D721Med (cell line): ENCODE measurements at places on chromosomes 2 and 18.
A peak's percentile ranks its signal among the peaks of the same experiment; 100 is the strongest.

DNA sequence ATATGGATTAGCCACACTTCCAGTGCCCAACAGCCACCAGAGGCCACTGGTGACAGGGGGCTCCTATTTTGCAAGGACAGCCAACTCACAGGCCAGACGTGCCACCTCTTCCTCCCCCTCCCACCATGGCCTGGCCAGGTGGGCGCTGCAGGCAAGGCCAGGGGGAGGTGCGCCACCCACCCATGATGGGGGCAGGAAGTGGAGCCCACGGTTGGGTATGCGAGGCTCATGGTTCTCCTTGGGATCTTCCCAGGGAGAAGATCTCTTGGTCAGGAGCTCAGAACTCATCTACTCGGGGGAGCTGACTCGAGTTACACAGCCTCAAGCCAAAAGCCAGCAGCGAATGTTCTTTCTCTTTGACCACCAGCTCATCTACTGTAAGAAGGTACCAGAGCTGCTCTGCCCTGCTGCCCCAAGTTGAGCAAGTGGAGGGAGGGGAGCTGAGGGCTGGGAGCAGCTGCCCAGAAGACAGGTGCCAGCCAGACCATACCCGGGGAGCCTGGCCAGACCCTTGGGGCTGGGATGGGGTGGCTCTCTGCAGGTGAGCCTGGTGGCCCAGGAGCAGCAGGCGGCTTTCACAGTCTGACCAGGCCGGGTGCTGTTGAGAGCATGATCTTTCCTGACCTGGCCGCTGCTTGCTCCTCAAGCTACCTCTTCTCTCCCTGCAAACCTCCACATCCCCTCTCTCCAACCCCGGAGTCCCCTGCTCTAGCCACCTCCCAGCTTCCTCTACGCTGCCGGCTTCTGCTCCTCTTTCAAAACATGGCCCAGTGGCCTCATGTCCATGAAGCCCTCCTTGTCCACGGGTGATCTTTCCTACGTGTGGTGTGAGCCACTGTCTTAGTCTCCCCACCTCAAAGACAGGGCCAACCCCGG is 49.8 kb downstream of the FAM168B start:
- DNase-seq, result no peak

DNA sequence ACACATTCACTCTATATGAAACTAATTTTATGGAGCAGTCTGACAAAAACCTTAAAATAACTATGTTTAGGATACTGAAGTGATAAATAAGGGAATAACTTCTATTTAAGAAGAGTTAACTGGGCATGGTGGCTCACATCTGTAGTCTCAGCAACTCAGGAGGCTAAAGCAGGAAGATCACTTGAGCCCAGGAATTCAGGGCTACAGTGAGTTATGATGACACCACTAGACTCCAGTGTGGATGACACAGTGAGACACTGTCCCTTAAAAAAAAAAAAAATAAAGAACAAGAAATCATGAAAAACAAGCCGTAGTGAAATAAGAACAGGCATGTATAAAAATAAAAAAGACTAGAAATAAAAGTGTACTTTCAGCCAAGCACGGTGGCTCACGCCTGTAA is 82.0 kb downstream of the THADA start:
- no peak for DNase-seq

GRCh38 chr2:217856871-217857270 is 145.9 kb downstream of the TNS1 start:
- no peak for DNase-seq

GRCh38 chr2:30527411-30527810 is 80.4 kb downstream of the LCLAT1 start:
- DNase-seq, result no peak

- DNase-seq, result peak; percentile 36
Observed at GRCh38 chr18:80200171-80200931, 47.0 kb downstream of the PARD6G start.

DNA sequence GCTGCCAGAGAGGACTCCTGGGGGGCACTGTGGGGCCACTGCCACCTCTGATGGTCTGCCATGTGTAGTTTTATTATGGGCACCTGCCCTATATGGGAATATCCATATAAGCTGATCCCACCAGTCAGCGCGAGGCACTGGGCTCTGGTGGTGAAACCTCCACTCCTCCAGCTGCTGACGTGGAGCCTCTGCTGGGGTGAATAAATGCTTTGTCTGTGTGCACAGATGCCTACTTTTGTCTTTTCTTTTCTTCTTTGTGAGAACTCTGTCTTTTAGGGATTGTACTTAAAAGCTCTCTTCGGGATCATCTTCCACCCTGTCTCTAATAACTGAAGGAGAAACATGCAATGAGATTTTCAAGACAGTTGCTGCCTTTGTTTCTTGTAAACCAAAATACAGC is 68.9 kb upstream of the NCK2 start:
- no peak for DNase-seq

GRCh38 chr2:214801068-214801467 is 8.4 kb downstream of the BARD1 start:
- DNase-seq, result no peak

GRCh38 chr18:47248115-47248603 is 3.3 kb downstream of the SKOR2 start:
- DNase-seq, result no peak

DNA sequence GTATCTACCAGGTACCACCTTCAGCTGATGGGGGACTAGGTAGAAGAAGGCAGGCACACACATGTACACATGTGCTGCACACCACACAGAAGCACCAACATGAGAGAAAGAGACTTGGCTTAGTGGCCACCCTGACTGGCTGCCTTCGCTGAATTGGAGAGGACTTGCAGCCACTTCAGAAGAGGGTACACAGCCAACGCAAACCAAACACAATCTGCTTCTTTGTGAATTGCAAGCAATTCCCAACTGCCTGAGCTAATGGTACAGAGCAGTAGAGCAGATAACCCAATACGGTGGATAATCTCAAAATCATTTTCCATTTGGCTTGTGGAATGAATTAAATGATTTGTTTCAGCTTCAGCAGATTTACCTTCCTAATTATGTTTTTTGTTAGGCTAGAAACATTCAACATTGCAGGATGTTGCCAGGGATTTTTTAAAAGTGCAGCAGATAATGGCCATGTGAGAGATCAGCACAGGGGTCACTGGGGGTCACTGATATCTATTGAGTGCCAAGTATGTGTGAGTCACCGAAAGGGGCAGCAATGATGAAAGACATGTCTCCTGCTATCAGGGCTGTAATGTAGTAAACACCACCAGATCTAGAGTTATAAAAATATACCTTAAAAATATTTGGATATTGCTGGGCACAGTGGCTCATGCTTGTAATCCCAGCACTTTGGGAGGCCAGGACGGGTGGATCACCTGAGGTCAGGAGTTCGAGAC is 652.6 kb downstream of the BCL11A start:
- no peak for DNase-seq

GRCh38 chr2:121238828-121239227 is 46.2 kb downstream of the TFCP2L1 start:
- DNase-seq, result no peak

GRCh38 chr18:47036927-47037578 is 1.6 kb upstream of the ELOA2 start:
- no peak for DNase-seq

DNA sequence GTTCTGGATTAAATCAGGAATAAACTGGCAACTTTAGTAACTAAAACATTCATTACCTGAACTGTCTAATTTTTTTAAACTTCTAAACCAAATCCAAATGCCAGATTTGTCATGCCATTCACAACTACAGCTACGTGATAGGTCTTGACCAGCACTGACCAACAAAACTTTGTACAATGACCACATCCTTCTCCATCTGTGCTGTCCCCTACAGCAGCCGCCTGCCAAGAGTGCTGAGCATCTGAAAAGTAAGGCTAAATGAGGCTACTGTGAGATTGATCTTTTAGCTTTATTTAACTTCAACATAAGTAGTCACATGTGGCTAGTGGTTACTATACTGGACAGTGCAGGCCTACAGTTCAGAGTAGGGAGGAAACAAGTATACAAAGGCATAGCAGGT is 7.6 kb downstream of the FAM168B start:
- DNase-seq, result no peak

DNA sequence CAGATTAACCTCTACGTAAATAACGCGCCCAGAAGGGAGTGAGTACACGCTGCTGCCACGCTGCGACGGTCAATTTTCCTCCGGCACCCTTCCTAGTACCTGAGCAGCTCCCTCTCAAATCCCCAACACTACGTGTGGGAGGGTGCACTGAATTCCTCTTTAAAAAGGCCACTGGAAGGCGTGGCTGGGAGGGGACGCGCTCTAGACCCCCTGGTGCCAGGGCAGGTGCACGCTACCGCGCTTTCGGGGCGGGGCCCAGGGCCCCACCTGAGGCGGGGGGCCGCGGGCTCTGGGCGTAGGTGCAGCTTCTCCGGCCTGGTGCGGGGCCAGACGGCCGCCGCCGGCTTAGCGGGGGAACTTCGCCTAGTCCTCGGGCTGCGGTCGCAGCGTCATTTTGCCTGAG is 668 bp upstream of the ANKRD12 start:
- no peak for DNase-seq

DNA sequence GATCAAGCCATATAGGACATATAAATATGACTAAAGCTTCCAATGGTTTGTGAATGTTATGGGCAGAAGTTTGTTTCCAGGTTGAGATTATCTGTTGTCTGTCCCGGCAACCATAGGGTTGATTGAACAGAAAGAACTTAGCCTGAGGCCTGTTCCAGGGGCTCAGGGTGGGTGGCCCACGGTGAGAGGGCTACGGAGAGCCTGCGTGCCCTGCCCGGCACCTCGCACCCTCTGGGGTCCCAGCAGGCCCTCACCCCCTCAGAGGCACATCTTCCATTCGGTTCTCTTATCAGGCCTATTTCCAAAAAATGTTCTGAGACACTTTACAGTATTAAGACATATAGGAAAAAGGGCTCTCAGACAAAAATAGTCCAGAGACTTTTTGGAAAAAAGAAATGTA is 40.4 kb upstream of the LDLRAD4 start:
- DNase-seq, result no peak

GRCh38 chr2:24893934-24894333 is 26.1 kb downstream of the ADCY3 start:
- DNase-seq, result no peak

GRCh38 chr18:79553154-79553553 is 126.4 kb upstream of the CTDP1 start:
- DNase-seq, result no peak

DNA sequence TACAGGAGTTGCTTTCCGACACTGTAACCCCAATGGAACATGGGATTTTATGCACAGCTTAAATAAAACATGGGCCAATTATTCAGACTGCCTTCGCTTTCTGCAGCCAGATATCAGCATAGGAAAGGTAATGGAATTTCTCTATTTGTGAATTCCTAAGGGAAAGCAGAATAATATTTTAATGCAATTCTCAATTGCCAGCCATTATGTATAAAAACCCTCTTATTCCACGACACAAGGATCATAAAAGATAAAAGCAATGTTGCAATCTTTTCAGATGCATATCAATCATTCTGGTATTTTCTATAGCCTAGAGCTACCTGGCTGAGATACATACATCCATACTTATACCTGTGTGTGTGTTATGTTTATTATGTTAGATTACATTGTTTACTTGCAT is 31.2 kb downstream of the PTH2R start:
- DNase-seq, result no peak

DNA sequence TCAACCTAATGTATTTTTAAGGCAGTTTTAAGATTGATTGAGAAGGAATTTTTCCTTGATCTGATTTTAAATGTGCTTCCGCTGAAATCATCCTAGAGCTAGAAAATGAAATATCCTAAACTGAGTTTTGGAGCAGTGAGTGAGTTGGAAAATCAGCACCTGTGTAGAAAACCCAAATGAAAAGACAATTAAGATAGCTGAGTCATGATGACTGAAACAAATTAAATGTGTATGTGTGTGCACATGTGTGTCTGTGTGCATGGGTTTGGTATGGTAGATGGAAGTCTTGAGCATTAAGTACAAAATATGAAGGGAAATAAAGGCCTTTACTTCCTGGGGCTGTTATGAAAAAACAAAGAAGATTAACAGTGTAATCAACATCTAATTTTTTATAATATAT is 394.6 kb upstream of the MAP2 start:
- DNase-seq, result no peak

- no peak for DNase-seq
Observed at GRCh38 chr2:238911376-238912227, 63.7 kb downstream of the TWIST2 start.

GRCh38 chr18:34483198-34483597 is 226.9 kb upstream of the DTNA start:
- no peak for DNase-seq

DNA sequence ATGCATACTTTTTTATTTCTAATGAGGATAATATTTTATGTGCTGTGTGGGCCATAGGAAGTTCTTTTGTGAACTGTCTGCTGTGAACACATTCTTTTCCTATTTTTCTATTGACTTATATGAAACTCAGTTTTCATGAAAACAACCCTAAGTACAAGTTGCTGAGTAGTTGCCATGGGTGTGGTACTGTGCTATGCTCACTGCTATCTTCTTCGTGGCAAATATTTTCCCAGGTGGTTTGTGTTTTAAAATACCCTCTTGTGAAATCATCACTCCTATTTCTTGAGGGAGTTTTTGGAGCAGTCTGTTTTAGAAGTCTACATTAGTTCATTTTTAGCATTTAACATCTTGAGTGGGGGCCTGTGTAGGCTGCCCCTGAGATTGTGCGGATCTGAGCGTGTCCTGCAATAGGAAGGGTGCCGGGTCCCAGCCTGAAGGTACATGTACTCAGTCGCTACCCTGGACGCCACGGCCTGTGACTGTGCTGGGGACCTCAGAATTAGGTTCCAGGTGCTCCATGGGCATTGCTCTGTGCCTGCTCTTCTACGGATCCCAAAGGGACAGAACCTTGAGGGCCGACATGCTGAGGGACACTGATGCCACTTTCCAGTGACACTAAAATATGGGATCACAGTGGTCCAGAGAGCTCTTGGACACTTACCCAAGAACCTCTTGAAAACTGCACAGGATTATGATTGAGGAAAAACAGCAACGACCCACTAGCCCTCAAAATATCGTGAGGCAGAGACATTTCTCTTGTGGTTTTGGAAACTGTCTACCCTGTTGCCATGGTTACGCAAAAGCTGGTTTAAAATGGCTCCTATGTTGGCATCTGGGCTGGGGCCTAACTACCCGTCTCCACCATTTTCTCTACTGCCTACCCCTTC is 480.4 kb downstream of the TGIF1 start:
- DNase-seq, result no peak

DNA sequence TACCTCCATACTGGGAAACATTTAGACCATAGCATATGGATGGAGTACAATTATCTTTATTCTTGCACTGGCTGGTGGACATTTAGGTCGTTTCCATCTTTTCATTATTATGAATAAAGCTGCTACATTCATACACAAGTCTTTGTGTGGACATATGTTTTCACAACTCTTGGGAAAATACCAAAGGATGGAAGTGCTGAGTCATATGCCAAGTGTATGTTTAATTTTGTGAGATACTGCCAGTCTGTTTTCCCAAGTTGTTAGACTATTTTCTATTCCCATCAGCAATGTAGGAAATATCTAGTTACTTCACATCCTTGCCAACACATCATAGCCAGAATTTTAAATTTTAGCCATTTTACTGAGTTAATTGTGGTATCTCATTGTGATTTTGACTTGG is 91.5 kb downstream of the GALNT13 start:
- DNase-seq, result no peak

GRCh38 chr2:33278245-33278943 is 198.1 kb upstream of the RASGRP3 start:
- no peak for DNase-seq

- DNase-seq, result no peak
Observed at GRCh38 chr2:228283491-228284171, 102.1 kb upstream of the SPHKAP start.

- no peak for DNase-seq
Observed at GRCh38 chr2:163558251-163559021, 177.4 kb downstream of the FIGN start.
